HuH-7.5 (cell line): ENCODE measurements at places on chromosomes 6 and 20.
A peak's percentile ranks its signal among the peaks of the same experiment; 100 is the strongest.

GRCh38 chr6:154463573-154464419 is 46.7 kb downstream of the CNKSR3 start:
- no peak for DNase-seq

DNA sequence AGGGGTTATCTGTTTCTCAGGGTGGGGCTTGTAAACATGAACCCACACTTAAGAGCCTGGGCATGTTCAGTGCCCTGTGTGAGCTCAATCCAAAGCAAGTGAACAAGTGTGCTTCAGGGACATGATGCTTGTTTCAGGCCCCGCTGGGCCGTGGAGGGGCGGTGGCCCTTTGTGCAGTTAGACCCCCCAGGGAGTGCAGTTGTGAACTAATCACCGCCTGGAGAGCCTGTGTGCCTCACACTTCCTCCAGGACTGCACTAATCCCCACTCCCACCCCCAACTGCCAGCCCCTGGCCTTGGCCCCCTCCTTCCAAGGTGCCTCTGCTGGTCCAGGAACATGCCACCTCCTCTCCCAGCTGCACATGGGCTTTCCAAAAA is 58.1 kb downstream of the RREB1 start:
- DNase-seq: no peak

DNA sequence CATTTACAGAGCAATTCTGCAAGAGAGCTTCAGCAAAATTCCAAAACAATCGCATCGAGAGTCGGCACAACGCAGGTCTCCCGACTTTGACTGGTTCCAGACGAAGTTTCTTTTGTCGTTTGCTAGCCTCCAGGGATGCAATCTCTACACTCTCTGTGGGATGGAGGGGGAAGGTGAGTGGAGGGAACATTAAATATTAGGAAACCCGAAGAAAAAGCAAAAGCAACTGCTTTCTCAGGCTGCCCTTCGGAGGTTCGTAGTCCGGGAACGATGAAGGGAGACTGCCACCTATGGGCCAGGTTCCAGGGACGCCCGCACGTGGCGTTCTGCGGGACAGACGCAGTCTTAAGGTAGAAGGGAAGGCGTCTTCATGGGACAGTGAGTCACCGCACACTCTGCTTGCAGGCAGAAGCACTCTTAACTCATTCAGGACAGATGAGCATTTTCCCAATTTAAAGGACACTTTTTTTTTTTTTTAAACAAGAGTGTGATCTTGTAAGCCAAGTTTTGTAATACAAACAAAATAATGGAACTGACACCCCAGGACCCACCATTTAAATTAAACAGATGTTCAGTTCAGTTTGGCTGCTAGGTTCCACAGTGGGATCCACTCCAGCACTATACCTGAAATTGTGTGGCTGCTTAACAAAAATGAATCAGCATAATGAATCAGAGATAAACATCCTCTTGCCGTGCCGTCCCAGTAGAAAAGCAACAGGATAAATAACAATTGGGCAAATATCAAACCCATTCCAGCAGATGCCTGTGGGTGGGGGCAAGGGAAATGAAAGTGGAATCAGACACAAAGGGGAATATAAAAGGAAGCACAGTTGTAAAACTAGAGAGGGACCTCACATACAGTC is 65.8 kb upstream of the ARMC2 start:
- DNase-seq: peak; percentile 70

DNA sequence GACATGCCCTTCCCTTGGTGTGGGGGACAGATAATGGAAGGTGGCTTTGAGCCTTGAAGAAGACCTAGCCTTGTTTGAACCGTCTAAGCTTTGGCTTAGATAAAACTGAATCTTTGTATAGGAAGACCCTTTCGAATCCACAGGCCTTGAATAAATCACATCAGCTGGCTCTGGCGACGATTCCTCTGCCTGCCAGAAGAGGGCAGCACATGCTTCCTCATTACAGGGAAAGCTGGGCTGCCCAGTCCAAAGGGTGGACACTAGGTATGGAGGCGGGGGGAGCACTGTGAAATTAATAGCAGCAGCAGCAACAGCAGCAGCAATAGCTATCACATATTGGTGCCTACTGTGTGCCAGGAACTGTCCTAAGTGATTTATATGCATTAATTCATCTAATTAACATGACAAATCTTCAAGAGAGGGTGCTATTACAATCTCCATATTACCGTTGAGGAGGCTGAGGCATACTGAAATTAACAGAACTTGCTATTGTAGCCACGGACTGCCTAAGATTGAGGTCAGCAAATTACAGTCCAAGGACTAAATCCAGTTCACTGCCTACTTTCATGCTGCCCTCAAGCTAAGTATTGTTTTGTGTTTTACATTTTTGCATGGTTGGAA is 85.1 kb downstream of the CLIC5 start:
- DNase-seq: peak; percentile 45

GRCh38 chr6:160327981-160328380 is 20.2 kb upstream of the SLC22A3 start:
- DNase-seq: no peak

DNA sequence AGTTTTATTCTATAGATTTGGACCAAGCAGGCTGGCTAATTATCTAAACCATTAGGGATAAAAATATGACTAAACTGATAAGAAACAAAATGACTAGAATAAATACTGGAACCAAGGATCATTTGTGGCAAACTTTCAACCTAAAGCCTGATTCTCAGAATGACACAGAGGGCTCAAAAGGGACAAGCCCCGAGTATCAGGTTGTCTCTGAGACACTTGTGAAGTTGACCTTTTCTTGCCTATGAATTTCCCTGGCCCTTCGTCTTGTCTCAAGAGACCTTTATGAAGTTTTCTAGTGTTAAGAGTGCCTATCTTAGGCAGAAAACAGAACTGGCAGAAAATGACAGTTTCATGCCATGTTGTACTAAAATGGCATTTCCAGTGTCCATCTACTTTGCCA is 68.3 kb downstream of the IMPG1 start:
- DNase-seq: no peak

DNA sequence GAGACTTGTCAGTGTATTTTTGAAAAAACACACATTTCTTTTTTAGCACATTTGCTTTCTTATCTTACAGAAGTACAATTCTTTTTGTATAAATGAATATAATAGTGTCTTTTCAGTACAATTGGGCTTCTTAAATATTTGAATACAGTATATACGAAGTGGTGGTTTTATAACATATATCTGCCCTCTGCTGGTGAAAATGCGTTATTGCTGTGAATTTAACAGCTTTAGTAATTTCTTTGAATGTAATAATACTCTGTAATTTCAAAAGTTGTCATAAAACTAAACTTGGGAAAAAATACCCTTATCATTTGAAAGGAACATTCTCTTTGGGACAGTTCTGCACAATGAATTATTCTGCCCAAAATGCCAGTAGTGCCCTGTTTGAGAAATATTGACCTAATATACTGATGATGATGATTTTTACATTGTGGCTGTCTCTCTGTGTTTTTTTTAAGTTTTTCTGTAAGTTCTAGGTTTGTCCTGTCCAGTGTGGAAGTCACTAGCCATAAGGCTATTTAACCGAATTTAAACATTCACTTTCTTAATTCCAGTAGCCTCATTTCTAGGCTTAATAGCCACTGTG is 19.0 kb downstream of the SMAP1 start:
- DNase-seq: no peak

- DNase-seq: no peak
These were observed 59.2 kb upstream of the SNX9 start for GRCh38 chr6:157763904-157764177.

- DNase-seq: no peak
These were observed at the start of gene RIPPLY2 for GRCh38 chr6:83853178-83854000. Gene RIPPLY2 (plus strand): TSS chr6:83853360. CDS start chr6:83853417, 57 bp downstream.

GRCh38 chr20:25378884-25379733 is 11.5 kb downstream of the ABHD12 start:
- no peak for DNase-seq

DNA sequence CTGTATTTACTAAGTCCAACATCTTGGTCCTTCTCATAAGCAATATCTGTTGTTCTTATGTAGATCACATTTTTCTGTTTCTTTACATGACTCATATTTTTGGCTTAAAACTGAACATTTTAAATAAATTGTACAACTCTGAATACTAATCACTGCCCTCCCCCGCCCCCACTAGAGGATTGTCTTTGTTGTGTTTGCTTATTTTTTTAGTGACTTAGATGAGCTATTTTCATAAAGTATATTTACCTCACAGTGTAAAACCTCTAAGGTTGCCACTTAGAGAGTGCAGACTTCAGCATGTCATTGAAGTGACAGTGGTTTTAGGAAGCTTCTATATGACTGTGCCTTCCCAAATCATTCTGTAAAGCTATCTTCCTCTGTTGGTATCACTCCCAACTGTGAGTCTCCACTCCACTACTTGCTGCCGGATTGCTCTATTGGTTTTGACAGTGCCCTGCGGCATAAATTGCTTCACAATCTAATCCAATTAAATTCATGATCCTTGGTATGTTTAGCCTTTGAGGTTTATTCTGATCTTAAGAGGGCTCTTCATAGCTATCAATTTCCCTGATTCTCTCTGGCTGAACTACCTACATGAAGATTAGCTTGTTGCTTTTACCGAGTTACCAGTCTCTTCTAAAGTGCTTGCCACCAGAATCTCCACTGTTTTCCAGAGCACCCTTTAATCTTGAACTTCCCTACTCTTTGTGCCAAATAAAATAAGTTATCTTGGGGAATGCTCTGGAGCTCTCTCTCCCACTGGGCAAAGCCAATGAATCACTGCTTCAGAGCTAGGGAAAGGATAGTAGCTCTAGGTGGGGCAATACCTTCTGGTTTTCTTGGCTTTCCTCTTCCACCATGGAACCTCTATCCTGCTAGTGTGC is 33.0 kb downstream of the SPTLC3 start:
- DNase-seq: no peak

DNA sequence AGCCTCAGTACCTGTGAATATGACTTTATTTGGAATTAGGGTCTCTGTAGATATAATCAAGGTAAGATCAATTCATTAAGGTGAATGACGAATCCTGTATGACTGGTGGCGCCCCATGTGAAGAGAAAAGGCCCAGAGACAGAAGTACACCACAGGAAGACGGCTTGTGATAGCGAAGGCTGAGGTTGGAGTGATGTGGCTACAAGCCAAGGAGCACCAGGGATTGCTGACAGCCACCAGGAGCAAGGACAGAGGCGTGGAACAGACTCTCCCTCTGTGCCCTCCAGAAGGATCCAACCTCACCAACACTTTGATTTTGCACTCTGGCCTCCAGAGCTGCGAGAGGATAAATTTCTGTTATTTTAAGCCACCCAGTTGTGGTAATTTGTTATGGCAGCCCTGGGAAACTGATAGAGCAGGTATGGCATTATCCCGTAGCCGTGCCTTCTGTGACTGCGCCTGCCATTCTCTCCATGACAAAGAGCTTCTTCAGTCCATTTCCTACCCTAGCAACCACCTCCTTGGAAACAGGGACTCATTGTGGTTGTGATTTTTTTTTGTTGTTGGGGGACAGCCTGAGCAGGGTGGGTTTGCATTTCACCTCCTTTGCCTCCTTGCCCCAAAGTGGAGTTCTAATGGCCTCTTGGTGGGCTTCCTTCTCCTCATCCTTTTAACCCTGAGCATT is 29.6 kb downstream of the PTK7 start:
- DNase-seq: no peak

DNA sequence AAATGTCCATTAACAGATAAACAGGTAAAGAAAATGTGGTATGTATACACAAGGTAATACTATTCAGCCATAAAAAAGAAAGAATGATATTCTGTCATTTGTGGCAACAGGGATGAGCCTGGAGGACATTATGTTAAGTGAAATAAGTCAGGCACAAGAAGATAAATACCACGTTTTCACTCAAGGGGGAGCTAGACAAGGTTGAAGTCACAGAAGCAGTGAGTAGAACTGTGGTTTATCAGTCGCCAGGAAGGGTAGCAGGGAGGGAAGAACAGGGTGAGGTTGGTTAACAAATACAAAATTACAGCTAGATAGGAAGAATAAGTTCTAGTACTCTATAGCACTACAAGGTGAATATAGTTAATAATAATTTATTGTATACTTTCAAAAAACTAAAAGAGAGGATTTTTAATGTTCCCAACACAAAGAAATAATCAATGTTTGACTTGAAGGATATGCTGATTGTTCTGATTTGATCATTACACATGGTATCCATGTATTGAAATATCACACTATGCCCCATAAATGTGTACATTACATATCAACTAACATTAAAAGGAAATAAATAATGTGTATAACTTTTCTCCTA is 21.1 kb downstream of the RTN4IP1 start:
- peak; percentile 23 for DNase-seq

- DNase-seq: no peak
These were observed 27.9 kb upstream of the ZFP64 start for GRCh38 chr20:52219441-52219840.

DNA sequence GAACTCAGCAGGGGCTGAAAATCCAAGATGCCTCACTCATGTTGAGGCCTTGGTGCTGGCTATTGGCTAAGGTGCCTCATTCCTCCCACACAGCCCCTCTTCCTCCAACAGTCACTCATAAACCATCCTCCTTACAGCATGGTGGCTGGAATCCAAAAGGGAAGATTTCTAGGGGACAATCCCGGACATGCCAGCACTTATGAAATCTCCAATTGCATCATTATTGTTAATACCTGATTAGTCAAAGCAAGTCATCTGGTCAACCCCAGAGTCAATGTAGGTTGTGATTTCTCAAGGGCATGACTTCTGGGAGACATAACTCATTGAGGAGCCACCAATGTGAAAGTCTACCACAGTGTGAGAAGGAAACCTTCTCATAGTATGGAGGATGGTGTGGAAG is 506.6 kb upstream of the NOX3 start:
- DNase-seq: no peak

DNA sequence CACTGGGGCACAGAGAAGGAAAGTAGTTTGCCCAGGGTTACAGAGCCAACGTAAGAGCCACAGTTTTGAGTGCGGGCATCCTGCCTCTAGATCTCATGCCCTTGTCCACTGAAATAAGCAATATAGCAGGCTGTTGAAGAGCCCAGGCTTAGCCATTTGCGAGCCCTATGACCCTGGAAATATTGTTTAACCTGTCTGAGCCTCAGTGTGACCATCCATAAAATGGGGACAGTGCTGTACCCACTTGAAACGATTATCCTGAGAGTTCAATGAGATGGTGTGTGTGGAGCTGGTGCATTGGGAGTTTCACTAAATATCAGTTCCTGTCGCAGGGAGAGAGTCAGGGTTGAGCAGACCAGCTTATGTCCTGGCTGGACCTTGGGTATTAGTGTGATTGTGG is 173.1 kb upstream of the KCNG1 start:
- no peak for DNase-seq

- DNase-seq: no peak
These were observed 274.1 kb downstream of the HACE1 start for GRCh38 chr6:104585646-104586045.

- no peak for DNase-seq
These were observed 153.4 kb upstream of the SALL4 start for GRCh38 chr20:51955756-51956155.

GRCh38 chr6:44253307-44254101 is 3.8 kb downstream of the SLC35B2 start:
- DNase-seq: no peak

GRCh38 chr6:137353346-137353745 is 134.2 kb upstream of the IFNGR1 start:
- DNase-seq: no peak

DNA sequence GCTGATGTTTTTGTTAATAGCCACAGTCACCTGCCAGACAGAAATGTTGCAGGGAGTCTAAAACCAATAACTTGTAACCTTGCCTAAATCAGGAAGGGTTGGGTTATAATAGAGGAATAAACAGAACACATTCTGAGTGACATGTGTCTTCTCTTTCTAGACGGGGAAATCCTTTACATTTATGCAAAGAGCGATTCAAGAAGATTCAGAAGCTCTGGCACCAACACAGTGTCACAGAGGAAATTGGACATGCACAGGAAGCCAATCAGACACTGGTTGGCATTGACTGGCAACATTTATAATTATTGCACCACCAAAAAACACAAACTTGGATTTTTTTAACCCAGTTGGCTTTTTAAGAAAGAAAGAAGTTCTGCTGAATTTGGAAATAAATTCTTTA is 31.5 kb downstream of the PRPH2 start:
- DNase-seq: no peak
